ELF-1 (cell line): ENCODE measurements at places on chromosomes 12 and 14.

DNA sequence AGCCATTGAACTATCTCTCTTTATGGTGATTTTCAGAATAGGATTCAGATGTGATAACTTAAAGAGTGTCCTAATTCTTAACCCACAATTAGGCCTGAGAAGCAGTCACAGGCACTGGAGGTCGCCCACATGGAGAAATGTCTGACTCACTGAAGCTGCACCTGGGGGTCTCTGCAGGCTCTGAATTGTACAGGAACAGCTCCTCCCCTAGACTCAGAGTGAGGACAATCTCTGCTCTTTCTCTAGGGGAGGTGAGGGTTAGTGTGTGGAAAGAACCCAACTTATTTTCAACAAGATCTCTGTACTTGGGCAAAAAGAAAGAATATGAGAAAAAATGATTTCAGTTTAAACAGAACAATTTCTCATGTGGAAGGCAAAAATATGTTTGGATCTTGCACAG, 1124.6 kb downstream of the TMEM121 start:
- no peak for DNase-seq

GRCh38 chr12:48045061-48045846, 41.0 kb upstream of the COL2A1 start:
- no peak for DNase-seq

- DNase-seq = no peak
Observed at GRCh38 chr14:50524731-50525515, 7.4 kb downstream of the MAP4K5 start.

DNA sequence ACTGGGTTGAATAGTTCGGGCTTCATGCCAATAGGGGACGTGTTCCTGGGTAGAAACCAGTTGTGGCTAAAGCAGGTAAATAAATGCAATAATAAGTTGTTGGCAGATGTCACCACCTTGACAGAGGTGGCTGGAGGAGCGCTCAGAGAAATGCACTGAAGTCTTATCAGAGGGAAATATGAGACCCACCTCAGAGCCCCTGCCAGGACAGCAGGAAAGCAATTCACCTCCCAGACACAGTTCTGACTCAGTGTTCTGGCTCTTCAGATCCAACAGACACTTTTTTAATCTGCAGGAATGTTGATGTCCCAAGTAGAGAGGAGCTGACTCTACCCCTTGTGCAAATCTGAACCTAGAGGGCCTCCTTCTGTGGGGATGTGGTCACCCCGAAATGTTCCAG, 687.1 kb upstream of the FBXO33 start:
- peak; percentile 35 for DNase-seq

DNA sequence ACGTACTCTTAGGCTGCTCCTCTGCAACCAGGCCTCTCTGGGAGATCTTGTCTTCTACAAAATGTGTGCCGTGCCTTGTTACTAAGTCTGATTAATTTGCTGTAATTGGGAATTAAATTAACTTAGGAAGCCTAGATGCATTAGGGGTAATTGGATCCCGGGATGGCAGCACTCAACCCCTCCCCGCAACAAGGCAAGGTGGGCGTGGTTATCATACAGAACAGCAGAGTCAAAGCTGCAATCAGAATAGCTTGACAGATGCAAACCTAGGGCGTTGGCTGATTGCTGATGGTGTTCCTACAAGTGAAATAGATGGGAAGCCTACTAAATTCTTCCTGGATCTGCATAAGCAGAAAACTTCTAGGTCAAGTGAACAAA, 34.5 kb upstream of the NFYB start:
- DNase-seq = no peak

DNA sequence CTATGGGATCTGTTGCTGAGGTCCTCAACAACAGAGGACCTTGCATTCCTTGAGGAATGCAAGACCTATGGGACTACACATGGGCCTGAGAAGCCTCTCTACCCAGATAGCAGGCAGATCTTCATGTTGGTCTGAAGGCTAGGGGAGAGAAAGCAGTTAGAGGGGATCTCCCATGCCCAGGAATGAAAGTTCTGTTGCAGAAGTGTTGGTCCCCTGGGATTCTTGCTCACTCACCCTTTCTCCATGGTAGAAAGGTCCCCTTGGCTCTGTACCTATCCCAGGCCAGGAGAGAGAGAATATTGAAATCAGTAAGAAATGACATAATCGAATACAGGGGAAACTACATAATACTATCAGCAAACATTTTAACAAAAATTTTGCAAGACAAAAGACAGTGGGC, 16.5 kb upstream of the KLRC1 start:
- no peak for DNase-seq

DNA sequence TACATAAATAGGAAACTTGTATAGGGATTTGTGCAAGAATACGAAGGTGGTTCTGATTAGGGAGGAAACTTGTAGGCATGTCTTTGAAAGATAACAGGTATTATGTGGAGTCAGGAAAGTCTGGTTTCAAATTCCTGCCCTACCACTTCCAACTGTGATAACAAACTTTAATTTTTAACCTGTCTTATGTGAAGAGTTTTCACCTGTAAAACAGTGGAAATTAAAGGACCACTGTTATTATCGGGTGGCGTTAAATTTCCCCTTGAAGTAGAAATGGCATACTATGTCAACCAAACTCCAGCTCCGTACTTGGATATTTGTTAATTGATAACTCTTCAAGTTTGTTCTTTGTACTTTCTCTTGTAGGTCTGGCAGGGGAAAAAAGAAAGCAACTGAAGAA, 6.1 kb downstream of the OR6C1 start:
- DNase-seq = no peak

- no peak for DNase-seq
Observed at GRCh38 chr12:98453070-98453469, 62.3 kb upstream of the TMPO start.

- DNase-seq = peak; percentile 44
Observed at GRCh38 chr12:80707830-80708258, 410 bp downstream of the MYF6 start.

- DNase-seq = no peak
Observed at GRCh38 chr14:105200074-105200473, 19.0 kb upstream of the NUDT14 start.

DNA sequence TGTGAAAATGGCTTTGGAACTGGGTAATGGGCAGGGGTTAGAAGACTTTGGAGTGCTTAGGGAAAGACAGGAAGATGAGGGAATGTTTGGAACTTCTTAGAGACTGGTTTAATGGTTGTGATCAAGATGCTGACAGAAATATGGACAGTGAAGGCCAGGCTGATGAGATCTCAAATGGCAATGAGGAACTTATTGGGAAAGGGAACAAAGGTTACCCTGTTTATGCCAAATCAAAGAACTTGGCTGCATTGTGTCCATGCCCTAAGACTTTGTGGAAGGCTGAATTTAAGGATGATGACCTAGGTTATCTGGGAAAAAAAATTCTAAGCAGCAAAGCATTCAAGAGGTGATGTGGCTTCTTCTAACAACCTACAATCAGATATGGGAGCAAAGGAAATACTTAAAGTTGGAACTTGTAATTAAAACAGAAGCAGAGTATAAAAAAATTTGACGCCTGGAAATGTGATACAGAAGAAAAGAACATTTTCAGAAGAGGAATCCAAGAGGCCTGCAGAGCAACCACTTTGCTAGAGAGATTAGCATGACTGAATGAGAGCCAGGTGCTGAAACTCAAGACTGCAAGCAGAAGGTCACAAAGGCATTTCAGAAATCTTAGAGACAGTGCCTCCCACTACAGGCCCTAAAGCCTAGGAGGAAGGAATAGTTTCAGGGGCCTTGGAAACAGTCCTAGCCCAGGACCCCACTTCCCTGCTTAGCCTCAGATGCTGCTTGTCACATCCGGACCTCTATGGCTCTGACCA, 65.6 kb upstream of the FLRT2 start:
- no peak for DNase-seq

- DNase-seq = no peak
Observed at GRCh38 chr14:100015251-100015655, 50.0 kb upstream of the EVL start.

DNA sequence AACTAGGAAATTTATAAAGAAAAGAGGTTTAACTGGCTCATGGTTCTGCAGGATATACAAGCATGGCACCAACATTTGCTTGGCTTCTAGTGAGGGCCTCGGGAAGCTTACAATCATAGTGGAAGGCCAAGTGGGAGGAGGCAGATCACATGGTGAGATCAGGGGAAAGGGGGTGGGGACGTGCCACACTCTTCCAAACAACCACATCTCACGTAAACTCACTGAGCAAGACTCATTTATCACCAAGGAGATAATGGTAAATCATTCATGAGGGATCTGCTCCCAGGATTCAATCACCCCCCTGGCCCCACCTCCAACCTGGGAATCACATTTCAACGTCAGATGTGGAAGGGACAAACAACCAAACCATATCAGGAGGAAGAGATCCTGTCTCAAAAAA, 35.8 kb downstream of the NUMB start:
- DNase-seq = peak; percentile 42

GRCh38 chr12:25100194-25101091, 94.5 kb downstream of the DNAI7 start:
- DNase-seq = no peak

DNA sequence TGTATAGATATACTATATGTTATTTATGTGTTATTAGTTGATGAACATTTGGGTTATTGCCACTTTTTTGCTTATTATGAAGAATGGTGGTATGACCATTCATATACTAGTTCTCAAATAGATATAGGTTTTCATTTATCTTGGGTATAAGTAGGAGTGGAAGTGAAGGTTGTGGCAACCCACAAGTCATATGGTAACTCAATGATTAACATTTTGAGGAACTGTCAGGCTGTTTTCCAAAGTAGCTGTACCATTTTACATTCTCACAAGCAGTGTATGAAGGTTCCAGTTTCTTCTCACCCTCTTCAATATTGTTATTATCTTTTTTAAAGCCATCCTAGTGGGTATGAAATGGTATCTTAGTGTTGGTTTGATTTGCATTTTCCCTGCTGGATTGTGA, 19.0 kb upstream of the MSRB3 start:
- DNase-seq = no peak

DNA sequence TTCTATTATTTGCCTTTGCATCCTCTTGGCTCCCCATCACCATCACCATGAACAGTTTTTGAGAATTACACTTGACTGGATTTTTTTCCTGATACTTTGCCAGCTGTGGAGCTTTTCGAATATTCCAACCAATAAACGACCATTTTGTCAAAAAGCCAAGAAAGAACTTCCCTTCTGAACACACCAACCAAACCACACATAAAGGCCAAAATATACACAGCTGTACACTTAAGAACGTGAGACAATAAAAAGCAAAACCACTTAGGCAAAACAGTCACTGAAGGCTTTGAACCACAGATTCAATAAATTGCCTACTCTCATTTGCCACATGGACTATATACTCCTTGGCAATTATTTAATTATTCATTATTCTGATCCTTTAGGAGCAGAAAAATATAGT, 1.1 kb downstream of the C14orf93 start:
- no peak for DNase-seq

GRCh38 chr12:42187799-42188198, 43.1 kb upstream of the GXYLT1 start:
- DNase-seq = no peak

DNA sequence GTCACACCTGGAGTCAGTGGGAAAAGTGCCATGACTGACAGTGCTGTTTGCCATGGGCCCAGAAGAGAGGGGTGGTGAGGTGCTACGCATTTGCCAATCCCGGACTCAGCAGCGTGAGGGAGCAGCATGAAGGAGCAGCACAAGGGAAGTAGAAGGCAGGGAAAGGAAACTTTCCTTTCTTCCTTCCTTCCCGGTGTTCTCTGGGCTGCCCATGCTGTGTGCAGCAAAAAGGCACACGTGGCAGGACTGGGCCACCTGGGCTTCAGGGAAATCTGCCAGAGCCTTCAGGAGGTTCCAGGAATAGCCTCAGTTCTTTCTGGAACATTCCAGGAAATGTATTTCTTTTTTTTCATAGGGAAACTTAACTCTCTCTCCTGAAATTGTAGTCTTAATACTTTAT, 23.0 kb downstream of the TRIM9 start:
- no peak for DNase-seq

DNA sequence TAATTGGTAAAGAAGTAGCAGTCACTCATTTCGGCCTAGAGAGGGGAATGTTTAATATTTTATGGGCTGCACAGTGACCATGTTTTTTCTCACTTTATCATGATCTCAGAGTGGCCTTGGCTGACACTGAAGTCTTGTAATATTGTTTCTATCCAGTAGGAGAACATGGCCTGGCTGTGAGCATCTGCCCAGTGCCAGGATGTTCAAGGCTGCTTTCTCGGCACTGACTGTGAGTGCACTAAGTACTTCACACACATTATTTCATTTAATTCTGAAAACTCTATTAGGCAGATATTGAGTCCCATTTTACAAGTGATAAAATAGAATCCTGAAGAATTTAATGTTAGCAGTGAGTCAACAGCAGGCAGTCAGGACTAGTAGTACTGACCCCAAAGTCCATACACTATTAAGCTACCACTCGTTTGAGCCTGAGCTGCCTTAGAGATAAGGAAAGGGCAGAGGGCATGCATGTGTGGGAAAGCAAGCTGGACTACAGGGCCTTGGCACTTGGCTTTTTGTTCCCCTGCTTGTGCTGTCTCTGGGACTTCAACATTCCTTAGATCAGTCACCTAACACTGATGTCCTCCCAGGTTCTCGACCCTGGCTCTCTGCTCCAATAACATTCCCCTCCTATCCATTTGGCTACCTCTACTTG, 42.2 kb upstream of the APPL2 start:
- no peak for DNase-seq

DNA sequence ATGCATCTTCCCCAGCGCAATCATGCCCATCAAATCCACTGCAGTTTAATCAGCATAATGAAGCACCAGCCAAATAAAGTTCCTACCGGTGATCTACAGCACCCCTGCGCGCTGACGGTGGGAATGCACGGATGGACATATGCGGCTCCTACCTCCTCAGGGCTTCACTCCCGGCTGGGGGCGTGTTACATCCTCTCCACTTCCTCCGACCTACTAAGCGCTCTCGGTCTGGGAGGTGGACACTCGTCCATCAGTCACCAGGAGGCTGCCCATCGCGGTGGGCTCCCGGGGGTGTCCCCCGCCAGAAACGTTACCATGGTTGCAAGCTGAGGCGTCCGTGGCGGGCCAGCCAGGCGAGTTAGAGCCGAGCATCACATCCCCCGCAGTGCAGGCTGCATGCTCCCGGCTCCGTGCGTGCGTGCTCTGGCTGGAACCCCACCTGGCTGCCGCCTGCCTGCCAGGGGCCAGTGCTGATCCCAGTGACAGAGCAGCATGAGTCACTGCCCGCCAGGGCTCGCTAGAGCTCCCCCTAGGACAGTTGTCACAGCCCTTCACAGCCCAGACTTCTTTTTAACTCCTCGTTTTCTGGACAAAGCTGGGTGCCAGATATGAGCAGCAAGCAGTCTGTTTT, 73.0 kb downstream of the CIT start:
- DNase-seq = peak; percentile 91
